ENCODE measurements at places on chromosomes 5 and 9.

GRCh38 chr5:170603578-170604565, 100.1 kb downstream of the KCNIP1 start:
- DNase-seq, result peak; percentile 39

DNA sequence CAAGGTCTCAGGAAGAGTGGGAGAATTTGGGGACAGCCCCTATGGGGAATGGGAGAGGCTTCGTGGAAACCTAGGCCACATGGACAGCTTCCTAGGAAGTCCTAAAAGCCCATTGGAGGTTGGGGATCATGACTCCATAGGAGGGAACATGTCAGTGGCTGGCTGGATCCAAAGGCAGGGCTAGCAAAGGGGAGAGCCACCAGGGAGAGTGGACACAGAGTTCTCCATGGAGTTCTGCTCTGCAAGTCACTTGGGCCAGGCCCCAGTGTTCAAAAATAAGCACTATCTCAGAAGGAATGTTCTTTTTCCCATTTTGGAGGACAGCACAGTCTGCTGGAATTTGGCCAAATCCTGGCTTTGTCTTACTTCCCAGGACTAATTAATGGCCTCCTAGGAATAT, 140.6 kb upstream of the RAD23B start:
- no peak for DNase-seq

GRCh38 chr5:64333886-64334285, 168.2 kb downstream of the RNF180 start:
- DNase-seq, result no peak

DNA sequence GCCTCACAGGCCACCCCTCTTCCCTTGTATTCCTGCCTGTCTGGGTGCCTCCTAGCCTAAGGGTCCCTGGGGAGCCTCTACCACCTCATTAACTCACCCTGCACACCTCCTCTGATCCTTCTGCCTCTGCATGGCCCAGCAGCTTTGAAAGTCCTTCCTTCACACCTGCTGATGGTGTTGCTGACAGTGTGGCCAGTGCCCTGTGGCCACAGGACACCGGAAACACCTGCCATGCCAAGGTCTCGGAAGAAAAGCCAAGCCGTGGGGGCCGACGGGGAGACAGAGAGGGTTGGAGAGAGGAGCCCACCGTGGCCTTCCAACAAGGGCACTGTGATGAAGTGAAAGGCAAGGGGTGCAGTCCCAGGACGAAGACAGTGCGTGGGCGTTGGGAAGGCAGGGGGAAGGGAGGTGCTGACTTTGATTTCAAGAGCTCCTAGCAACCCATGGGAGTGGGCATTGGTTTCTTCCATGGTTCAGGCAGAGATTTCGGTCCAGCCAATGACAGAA, 4.1 kb downstream of the BTNL9 start:
- DNase-seq, result no peak

DNA sequence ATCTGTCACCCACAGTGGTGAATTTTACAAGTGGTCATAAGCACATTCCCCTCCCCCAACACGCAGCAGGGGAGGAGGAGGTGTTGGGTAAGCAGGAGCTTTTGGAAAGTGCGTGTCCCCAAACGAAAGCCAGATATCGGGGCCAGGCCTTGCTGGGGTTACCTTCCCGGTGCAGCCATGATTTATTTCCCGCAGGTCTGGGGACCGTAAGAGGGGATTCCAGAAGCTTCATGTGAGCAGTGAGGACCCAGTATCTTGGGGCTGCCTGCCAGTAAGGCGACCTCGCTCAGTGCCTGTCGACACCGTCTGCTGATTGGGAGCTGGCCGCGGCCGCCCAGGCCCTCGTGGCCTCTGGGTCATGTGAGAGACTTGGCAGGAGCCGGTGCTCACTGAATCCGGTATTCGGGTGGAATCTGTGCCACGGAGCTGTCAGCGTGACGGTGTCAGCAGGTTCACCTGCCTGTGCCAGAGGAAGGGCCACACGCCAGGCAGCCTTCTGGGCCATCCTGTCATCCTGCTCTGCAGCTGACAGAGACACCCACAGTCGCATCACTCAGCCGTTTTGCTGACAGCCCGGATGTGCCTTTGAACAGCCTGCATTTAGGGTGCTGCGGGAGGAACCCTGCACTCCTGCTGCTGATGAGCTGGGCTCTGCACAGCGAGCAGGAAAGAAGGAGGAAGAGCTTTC, 37.3 kb downstream of the SEC61B start:
- DNase-seq, result no peak

DNA sequence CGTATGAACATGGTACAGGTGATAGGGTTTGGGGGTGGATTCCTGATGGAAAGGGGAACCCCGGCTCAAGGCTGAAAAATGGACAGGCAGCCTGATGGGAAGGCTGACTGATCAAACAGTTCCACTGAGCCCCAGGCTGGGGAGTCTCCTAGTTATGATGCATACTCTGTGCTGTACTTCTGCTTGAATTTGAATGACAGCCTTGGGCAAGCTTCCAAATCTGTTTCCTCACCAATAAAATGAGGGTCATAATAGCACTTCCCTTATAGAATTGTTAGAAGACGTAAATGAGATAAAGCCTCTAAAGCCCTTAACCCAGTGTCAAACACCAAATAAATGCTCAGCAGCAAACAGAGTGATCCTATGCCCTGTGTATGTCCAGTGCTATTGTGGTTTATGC, 478.5 kb upstream of the DMAC1 start:
- DNase-seq, result no peak

DNA sequence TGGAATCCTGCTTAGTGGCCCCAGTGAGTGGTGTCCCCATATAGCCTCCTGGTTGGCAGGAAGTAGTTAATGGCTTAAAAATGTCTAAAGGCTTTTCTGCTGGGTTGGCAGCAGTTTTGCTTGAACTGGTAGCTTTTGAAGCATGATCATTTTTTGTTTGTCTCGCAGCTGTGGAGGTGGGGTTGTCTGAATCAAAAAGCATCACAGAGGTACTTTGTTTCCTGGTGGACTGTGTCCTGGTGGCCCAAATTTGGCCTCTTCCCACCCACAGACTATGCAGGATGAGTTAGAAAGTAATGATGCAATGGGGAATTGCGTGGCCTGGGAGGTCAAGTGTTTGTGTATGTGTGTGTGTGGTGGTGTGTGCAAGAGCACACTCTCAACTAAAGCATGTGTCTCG, 322.7 kb downstream of the ARHGEF28 start:
- no peak for DNase-seq

- no peak for DNase-seq
Measured at GRCh38 chr5:154999865-155000264, 13.7 kb upstream of the KIF4B start.

- DNase-seq, result no peak
Measured at GRCh38 chr9:27506981-27507380, 17.1 kb upstream of the IFNK start.

DNA sequence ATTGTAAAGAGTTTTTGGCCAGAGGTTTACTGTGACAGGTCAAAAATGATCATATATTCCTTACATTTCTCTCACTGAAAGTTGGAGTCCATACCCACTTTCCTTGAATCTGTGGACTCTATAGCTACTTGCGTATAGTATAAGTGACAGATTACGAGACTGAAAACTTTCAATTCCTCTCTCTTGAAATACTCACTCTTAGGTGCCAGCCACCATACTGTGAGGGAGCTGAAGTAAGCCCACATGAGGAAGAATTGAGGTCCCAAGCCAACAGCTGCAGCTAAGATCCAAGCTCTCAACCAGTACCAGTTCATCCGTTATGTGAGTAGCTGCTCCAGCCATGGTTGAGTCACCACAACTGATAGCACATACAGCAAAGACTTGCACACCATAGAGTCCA, 128.1 kb upstream of the FAM174A start:
- DNase-seq, result no peak

- no peak for DNase-seq
Measured at GRCh38 chr5:141848744-141849414, 29.3 kb downstream of the PCDH1 start.

GRCh38 chr5:163310997-163311396, 126.4 kb upstream of the CCNG1 start:
- DNase-seq, result no peak

GRCh38 chr9:5800969-5801738, 31.8 kb downstream of the ERMP1 start:
- peak; percentile 29 for DNase-seq

GRCh38 chr5:10140195-10140973, 109.3 kb downstream of the ATPSCKMT start:
- DNase-seq, result no peak

GRCh38 chr5:154110716-154111115, 71.9 kb downstream of the MFAP3 start:
- no peak for DNase-seq

DNA sequence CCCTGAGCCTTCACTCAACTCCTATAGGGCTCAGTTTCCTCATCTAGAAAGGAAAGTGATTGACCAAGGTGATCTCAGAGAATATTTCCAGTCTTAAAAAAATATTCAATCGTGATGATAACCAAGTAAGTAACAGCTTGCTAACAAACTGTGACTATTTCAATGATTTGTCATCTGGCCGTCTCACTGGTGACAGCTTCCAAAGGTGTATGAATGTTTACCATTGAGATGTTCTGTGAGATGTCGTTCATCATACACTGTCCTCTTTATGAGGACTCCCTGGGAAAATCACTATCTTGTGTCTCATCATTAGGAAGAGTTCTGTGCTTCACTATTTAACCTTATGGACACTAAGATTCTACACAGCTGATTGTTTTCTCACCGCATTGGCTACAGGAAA, 75.7 kb downstream of the GLIS3 start:
- DNase-seq, result no peak

- peak; percentile 30 for DNase-seq
Measured at GRCh38 chr9:14383294-14383693, 69.4 kb upstream of the NFIB start.

DNA sequence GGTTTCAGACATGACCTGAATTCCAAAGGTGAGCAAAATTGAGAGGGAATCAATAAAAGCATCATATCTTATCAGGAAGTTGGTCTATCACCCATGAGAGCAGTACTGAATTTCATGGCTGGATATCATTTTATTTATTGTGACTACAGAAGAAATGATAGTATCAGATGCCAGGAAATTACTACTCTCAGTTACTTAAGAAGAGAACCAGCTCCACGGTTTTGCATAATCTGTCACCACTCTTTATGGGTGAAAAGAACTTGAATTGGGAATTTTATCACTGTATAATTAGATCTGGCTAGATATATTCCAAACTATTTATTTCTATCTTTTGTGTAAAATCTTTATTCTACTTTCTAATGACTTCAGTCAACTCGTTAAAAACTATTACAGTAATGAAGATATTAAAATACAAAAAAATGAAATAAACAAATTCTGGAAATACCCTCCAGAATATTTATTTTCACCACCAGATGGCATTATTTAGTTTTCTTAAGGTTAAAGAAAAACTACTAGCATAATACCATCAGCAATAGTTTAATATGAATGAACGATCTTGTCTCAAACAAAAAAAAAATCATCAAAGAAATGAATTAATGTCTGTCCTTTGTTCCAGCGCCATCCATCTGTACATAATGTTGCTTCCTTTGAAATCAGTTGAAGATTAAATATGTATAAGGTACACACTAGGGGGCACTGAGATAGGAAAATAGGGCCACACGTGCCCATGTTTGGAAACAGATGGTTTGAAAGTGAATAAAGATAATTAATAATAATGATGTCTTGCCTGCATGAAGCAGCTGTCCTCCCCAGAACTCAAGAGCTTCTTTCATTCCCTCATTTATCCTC, 84.7 kb upstream of the SLCO6A1 start:
- no peak for DNase-seq

GRCh38 chr9:69719983-69720382, 39.8 kb downstream of the PTAR1 start:
- DNase-seq, result no peak

DNA sequence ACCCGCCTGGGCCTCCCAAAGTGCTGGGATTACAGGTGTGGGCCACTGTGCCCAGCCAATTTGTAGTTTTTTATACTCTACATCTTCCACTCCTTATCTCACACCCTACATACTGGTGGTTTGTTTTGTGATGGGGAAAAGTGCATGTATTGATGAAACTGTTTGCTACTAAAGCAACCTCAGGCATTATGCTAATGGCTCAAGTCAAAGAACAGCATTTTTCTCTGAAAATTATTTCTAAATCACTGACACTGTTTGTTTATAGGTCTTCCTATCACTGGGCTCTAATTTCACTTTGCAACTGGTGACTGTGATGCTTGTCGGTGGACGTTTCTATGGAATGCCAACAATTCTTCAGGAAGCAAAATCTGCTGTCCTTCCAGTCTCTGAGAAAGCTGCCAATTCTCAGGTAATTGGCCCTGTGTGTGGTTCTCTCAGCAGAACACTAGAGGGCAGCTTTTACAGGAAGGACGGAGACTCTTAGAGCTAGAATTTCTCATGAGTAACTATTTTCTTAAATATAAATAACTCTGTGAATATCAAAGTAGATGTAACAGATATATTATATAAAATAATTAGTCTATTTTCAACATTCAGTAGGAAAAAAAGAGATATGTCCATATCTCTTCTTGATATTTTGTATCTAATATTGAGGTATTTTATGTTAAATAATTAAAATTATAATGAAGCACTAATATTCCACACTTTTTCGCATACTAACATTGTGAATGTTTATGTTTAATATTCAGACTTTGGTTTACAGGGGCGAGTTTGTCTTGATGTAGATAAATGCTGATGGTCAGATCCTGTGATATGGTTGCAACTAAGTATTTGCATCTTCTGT, 244.1 kb downstream of the ADGRV1 start:
- DNase-seq, result no peak

DNA sequence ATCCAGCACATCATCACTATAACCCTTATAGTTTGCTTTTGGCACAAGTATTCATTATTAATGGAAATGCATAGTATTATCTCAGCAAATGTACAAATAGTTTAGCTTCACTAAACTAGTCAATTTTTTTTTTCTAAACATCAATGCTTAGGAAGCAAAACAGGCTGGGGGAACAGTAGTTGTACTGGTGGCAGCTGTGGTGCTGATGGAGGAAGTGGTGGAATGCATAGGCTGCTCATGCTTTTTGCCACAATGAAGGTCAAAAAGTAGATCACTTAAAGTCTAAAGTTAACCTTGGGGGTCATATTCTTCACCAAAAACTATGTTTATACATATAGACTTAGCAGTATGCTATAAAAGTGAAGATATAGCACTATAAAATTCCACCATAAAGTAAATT, 36.3 kb upstream of the CDKN2B start:
- no peak for DNase-seq

All from hematopoietic multipotent progenitor cell treated with erythropoietin and hydrocortisone succinate and interleukin-3 and kit ligand, for 15 days (in vitro differentiated cells).